ENCODE measurements at places on chromosomes 2 and 18.

DNA sequence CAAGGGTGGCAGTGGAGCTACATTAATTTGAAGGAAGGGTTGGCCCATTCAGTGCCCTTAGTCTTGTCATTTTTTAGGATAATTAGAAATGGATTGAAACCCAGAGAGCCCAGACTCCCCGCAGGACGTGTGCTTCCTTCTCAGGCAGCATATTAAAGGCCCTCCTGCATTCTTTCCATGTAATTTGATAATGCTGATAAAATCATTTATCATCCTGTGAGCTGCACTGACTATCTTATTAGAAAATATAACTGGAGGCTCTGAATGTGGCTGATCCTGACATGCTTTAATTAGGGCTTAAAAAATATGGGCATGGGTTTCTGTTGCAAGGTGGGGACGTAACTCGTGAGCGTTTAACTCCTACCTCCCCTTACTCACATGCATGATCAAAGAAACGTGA is 148.1 kb downstream of the ACKR3 start:
- no peak for DNase-seq

GRCh38 chr18:50814395-50814794 is 5.4 kb downstream of the MRO start:
- no peak for DNase-seq

DNA sequence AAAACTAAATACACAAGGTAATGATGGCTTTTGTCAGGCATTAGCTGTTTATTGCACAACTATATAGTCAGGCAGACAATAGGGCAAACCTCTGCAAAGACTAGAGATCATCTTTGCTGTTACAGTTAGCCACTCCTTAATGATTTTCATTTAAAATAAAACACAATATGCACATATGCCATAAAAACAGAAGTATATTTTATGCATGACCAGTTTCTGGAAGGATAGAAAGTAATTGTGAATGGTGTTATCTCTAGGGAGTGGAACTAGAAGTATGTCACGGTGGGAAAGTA is 102.0 kb downstream of the CHN1 start:
- no peak for DNase-seq

GRCh38 chr2:157489983-157490382 is 46.1 kb upstream of the CYTIP start:
- no peak for DNase-seq

GRCh38 chr2:37389989-37390765 is 45.7 kb downstream of the QPCT start:
- peak; percentile 52 for DNase-seq

DNA sequence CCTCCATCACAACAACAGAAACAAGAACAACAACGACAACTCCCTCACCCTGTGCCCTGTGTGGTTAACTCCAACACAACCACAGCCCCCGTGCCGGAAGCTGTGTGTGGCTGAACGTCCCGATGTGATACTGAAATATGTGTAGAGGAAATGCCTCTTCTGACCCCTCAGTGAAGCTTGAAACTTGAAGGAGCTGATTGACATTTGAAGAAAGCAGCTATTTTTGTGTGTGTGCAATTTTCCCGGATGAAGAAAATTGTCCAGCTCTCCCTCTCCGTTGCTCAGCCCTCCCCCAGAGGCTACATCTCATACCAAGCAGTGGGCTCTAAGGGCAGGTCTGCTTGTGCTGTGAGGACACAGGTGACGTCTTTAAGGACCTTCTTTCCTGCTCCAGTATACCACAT is 173.8 kb downstream of the ICOS start:
- DNase-seq = peak; percentile 32

DNA sequence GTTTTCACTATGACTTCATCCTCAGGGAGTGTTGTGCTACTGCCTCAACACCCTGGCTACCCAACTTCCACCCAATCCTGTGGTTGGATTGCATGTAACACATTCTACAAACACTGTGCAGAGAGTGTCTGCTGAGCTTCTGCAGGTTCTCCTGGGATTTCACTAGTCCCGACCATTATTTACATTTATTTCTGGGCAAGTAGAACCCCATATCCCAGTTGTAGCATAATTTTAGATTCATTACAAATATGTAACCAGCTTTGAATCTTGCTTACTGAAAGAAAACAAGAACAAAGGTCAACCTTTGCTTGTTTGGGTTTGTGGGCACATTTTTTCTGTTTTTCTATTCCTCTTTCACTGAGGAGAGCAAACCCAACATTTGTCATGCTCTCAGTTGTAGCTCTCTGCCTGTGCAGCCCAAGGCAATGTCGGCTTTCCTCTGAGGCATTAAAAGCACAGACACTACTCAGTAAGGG is 2036.1 kb upstream of the LRRTM1 start:
- no peak for DNase-seq

DNA sequence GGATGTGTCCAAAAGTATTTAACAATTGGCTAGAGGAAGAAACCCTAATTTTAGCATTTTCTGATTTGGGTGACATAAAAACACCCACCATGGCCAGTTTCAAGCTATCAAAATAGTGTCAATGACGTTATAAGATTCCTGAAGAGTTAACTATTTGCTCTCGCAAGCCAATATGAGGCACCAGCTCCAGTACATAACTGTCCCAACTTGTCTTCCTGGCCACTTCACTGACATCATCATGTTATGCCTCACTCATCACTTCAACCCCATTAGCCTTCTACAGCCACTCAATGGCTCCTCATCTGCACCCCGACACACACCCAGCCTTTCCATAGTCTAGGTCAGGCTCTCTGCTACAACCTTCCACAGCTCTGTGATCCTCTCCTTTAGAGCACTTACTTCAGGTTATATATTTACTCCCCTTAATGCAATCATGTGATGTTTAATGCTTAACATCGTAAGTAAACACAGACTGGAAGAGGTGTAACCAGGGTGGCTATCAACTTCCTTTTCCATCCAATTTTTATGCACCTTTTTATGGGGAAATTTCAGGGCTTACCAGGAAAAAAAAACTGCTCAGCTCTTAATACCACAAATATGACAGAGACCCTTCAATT is 158.7 kb downstream of the VWC2L start:
- DNase-seq = no peak

- no peak for DNase-seq
These were observed 48.0 kb upstream of the CTLA4 start for GRCh38 chr2:203819434-203820133.

DNA sequence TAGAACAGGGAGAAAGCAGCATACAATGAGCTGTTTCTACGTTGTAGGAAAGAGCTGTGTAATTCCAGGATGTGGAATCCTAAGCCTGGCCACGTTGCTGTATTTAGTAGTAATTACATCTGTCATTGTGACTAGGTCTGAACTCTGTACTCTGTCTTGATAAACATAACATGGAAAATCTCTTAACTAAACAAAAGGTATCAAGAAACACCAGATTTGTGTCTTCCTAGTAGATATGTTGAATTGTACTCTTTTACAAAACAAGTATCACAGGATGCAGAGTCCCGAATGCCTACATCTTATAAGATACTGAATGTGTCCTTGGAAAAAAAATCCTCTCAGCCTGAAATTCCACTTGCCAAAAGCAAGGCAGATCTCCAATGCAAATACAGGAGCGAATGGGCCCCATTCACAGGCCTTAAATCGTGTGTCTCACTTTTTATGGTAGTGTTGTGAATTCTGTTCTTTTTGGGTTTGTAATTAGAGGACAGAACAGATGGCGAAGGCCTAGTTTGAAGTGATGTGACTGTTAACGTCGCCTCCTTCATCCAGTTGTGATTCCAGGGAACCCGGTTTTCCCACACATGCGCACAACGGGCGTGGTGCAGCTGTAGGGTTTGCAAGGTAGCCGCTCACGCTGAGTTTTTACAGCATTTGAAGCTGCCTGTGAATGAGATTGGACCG is 246.5 kb downstream of the GBX2 start:
- no peak for DNase-seq

DNA sequence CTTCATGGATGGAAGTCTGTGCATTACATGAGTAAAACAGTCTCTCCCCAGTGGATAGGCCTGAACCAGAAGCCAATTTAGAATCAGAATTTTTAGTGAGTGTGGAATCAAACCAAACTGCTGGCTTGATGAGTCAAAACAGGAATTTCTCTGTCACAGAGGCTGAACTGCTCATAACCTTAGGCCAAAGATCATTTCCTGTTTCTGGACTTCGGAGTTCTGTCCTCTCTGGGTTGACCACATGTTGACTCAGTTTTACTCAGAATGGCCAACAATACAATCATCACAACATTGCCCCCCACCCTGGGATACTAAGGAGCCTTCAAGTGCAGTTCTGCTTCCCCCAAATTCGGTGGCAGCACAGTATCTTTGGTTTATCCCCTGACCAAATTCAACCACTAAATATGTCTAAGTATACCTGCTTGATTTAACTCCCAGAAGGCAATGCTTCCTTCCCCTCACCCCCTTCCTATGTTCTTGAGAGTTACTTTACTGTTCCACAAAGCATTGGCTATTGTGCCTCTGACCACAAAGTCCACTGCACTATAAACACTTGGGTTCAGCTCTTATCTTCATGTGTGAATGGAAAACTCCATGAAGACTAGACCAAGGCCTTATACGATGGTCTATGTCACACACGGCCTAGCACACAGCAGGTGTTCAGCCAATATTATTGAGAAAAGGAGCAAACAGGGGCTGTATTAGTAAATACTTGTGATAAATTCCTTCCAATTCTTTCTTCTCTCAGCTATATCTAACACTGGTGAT is 67.8 kb downstream of the NXPH2 start:
- DNase-seq = no peak

- DNase-seq = peak; percentile 52
These were observed 125.9 kb downstream of the ACOXL start for GRCh38 chr2:110858135-110858725.

DNA sequence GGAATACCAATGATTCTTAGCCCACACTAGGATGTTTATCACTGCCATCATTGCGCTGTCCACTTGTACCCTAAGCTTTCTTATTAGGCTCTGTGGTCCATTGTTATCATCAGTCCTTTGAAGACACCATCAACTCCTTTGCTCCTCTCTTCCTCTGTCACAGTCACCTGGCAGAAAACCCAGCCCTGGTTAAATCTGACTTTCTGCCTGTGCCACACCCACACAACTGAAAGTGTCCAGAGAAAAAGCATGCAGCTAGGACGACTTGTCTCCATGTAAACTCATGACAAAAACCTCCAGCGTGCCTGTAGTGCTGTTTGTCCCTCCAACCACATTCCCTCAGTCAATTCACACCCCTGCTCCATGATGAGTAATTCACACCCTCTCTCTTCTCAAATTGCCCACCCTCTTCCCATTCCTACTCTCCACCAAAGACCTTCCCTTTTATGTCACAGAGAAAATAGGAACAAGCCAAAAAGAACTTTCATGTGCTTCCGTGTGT is 297.4 kb upstream of the MGAT5 start:
- no peak for DNase-seq

DNA sequence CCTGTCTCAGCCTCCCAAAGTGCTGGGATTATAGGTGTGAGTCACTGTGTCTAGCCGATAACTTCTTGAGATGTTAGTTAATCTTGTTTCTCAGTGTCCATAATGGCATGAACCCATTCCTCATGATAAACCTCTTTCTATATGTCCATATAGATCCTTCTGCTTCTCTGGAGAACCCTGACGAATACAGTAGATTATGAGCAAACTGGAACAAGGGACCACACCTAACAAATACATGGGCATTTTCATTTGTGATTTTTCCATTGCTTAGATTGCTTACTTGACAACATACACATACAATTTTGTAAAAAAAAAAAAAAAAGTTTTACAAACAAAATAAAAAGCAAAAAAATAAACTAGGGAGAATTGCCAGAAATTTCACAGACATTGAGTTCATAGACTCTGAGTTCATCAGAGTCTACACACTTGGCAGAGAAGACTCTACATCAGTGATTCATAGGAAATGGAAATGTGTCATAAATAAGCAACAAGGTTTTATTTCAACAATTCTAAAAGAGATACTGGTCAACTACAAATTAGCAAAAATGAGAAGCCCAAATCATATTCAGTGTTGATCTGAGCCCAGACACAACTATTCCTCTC is 96.7 kb downstream of the GALR1 start:
- no peak for DNase-seq

- DNase-seq = no peak
These were observed 264.1 kb downstream of the EXOC6B start for GRCh38 chr2:72561621-72562318.

- DNase-seq = no peak
These were observed 24.2 kb upstream of the ZDBF2 start for GRCh38 chr2:206250041-206250897.

- DNase-seq = no peak
These were observed 165.2 kb upstream of the KLF7 start for GRCh38 chr2:207330912-207331311.

DNA sequence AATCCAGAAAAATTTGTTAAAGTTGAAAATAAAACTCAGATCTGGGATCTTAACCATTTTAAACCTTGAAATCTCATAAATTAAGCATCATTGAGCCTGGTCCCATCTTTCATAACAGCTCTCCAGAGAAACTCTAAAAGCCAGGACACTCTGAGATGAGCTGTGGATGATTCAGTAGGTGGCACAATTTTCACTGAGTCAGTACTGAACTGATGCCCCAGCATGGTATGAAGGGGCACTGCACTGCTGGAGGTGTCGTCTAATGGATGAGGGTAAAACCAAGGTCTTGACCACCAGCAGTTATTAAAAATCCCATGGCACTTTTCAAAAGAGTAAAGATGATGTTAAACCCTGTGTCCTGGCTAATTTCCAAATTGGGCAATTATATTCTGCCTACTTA is 170.6 kb downstream of the FIGN start:
- DNase-seq = no peak

DNA sequence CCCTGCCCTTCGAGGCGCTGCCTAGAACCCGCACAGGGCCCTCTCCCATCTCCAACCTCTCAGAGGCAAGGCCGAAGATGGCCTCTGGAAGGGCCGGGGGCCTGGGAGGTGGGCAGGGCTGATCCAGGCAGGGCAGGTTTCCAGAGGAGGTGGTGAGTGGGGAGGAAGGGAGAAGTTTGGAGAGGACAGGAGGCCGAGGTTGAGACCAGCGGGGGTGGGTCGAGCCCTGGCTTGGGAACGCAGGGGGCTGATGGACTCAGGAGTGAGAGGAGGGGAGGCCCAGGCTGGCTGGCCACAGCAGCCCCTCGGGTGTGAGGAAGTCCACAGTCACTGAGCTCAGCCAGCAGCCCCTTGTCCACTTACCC is 10.5 kb downstream of the CAPN10 start:
- DNase-seq = no peak

DNA sequence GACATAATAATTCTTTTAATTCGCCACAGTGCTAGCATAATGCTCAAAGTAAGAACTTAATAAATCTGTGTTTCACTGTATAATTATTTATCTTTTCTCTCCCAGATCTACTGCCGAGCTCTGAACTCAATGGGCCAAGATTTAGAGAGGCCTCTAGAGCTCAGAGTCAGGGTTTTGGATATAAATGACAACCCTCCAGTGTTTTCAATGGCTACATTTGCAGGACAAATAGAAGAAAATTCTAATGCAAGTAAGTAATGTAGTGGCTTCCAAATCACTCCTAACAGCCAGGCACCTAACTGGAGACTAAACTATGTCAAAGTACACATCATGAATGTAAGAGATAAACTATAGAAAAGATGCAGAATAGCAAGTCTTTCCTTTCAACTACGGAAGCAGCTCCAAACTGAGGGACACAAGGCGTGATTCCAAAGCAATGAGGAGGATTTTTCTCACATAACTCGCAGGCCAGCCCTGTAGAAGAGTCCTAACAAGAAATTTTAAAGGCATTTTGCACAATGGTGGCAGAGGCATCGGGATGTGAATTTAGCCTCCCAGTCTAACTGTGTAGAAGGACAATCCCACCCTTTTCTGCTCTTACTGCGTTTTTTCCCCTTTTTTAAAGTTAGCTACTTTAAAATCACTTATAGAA is 12.0 kb downstream of the DSG1 start:
- no peak for DNase-seq

GRCh38 chr2:131572175-131572574 is 44.5 kb downstream of the CCDC74A start:
- DNase-seq = no peak

- DNase-seq = no peak
These were observed 22.5 kb upstream of the MTA3 start for GRCh38 chr2:42545841-42546390.
